GM20000 (cell line): ENCODE measurements at places on chromosomes 13 and 19.

- DNase-seq: peak; percentile 80
Measured at GRCh38 chr19:14091813-14092462, 1.4 kb upstream of the SAMD1 start.

DNA sequence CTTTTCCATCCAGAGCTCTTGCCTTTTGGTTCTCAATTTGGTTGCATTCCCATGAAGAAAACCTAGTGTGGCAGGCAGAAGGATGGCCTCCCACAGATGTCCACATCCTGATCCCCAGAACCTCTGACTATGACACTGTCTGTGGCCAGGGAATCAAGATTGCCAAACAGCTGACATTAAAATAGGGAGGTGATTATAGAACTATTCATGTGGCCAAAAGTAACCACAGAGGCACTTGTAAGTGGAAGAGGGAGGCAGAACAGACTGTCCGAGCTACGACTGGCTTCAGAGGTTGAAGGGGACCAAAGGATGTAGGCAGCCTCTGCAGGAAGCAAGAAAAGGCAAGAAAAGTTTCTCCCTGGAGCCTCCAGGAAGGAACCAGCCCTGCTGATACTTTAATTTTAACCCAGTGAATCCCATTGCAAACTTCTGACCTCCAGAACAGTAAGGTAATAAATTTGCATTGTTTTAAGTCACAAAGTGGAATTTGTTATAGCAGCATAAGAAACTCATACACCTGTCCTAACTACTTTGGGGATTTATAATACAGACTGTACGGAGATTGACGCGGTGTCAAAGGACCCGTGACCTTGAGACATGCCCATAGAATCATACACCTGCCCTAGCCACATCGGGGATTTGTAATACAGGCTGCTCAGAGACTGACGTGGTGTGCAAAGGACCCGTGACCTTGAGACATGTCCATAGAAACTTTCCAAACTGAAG lies 106.5 kb downstream of the ATP11A start:
- DNase-seq: no peak

- DNase-seq: peak; percentile 99
Measured at GRCh38 chr19:10565567-10566407, at the start of gene KRI1. Gene KRI1 (minus strand): TSS chr19:10566010. CDS start chr19:10565999, 11 bp downstream.

DNA sequence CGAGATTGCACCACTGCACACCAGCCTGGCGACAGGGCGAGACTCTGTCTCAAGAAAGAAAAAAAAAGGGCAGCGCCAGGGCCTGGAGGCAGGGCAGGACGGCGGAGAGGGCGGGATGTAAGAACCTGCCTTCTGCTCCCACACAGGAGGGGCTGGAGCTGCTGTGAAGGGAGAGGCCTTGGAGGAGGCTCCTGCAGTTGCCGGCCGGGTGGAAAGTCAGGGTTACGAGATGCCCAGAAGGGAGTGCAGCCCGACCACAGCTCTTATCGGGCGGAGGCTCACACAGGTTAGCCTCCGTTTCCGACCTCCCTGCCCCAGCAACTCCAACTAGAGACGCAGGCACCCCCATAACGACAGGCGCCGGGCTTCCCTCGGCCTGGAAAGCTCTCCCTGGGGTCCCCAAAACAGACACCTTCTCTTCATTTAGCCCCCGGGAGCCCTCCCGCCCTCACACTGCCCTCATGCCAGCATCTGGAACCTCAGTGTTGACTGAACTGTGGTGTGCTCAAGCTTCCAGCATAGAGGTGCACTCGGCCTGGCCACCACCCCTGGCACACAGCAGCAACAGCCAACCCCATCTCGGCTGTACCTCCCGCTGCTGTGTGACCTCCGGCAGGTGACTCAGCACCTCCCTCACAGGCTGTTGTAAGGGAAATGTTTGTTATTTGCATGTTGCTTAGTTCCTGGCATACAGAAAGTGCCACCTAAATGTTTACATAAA lies 1.4 kb downstream of the PLPP2 start:
- DNase-seq: no peak

- no peak for DNase-seq
Measured at GRCh38 chr19:16125737-16126495, 14.2 kb downstream of the RAB8A start.

DNA sequence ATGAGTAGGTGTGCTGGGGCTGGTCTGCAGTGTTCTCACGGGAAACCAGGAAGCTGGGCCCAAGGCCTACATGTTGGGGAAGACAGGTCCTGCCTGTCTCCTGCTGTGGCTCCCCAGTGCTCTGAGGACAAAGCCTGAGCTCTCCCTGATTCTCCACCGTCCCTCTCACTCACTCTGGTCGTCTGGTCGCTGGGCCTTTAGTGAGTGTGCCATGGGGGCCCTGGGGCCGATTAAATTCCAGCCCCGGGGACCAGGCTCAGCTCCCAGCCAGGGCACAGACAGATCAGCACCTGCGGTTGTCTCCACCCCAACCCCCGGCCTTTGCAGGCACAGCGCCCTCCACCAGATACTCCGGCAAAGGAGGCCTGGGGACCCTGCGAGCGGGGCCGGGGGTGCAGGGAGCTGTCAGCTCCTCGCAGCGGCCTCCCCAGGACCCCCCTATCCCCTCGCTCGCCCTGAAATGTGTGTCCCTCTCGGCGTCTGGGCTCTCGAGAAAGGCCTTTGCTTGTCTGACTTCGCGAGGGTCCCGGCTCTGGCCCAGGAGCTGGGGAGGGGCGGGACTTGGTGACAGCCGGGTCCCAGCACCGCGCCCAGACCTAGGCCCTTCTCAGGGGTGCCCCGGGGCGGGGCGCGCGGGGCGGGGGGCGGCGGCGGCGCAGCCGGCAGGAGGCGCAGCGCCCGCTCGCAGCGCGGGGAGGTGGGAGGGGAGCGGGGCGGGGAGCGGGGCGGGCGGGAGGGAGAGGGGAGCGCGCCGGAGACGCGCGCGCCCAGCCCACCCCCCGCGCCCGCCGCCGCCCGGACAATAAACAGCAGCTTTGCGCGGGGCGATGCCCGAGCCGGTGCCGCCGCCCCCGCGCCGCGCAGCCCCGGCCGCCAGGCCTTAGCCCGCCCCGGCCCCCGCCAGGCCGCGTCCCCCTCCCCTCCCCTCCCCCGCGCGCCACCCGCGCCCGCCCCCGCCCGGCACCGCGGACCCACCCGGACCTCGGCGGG lies at the start of gene PALM:
Gene PALM (plus strand): TSS at position 782 of the 990 bp plus-strand sequence. CDS start 212 bp downstream, outside the sequence.
- no peak for DNase-seq

DNA sequence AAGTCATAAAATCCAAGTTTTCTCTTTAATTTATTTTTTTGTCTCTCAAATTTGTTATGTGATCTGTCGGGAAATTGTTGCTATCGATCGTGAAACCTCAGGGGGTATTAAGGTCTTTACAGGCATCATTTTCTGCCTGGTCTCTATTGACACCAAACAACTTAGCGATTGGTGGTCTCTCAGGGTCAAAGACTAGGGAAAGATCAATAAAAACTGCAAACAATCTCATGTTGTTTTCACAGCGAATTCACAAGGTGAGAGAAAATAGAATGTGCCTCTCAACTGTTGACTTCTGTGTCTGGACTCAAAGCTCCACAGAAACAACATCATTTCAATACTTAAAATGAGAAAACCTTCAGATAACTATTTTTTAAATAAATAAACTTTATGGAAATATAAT lies 645.4 kb upstream of the MIR17HG start:
- DNase-seq: no peak

GRCh38 chr19:1173845-1174809 lies at the start of gene SBNO2:
Gene SBNO2 (minus strand): TSS chr19:1174268. CDS start chr19:1154276, 19,992 bp downstream.
- peak; percentile 100 for DNase-seq

GRCh38 chr19:45798995-45799517 lies 6.4 kb upstream of the DMWD start:
- peak; percentile 78 for DNase-seq

GRCh38 chr19:54158812-54159351 lies 639 bp downstream of the LENG1 start:
- DNase-seq: peak; percentile 60

GRCh38 chr13:113394339-113394640 lies 30.4 kb upstream of the GRTP1 start:
- DNase-seq: peak; percentile 13

GRCh38 chr13:33544308-33544707 lies 258.8 kb upstream of the STARD13 start:
- DNase-seq: no peak

DNA sequence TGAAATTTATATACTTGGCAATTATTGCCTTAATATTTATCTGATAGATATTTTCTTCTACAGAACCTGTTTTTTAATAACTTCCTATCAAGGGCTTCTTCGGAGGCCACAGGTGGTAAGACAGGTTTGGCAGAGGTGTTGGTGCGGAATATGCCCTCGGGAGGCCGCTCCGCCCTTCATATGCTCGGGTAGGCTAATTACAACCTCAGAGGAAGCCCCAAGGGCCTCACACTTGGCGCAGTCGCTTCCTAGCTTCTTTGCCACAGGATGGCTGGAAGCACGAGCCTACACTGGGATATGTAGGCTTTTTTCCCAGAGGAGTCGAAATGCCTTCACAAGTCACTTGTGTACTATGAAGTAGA lies 68.8 kb downstream of the LMO7 start:
- DNase-seq: no peak

DNA sequence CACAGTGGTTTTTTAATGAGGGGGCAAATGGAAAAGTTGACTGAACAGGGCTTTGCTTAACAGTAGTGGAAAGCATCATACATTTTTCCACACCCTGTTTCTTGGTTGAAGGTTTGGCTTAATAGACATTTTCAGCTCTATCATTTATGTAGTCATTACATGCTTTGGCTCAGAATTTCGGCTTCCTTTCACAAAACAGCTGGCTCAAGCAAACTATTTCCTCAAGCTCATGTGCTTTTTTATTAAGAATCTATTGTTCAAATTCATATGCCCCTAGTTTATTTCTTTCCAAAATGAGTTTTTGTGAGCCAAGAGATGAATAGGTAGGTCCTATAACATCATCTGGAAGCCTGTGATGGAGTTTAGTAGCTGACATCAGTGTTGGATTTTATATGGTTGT lies 113.8 kb downstream of the SLITRK6 start:
- DNase-seq: no peak

DNA sequence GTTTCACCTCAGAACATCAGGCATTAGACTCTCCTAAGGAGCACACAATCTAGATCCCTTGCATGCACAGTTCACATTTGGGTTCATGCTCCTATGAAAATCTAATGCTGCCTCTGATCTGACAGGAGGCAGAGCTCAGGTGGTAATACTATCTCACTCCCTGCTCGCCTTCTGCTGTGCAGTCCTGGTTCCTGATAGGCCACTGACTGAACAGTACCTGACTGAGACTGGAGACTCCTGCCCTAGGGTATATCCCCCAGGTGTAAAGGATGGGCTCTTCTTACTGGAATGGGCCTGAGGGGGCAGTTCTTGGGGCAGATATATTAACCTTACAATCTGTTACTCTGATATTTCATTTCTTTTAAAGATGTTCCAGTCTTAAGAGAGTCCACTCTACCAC lies 6.3 kb downstream of the OBI1 start:
- DNase-seq: no peak

DNA sequence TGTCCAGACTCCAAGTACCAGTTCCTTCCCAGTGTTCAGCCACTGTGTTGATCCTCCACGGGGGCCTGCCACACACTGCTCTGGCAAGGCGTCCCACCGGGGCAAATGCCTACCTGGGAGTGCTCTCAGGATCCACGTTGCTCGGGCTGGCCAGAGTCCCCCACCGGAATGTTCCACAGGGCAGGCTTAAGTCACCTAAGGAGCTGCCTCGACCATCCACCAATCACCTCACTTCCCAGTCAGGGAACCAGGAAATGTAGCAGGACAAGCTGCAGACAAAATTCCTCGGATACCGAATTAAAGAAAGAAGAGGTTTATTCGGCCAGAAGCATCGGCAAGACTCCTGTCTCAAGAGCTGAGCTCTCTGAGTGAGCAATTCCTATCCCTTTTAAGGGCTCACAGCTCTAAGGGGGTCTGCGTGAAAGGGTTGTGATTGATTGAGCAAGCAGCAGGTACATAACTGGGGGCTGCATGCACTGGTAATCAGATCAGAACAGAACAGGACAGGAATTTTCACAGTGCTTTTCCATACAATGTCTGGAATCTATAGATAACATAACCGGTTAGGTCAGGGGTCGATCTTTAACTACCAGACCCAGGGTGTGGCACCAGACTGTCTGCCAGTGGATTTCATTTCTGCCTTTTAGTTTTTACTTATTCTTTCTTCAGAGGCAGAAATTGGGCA lies 56.9 kb upstream of the EDNRB start:
- no peak for DNase-seq

- no peak for DNase-seq
Measured at GRCh38 chr13:94878602-94879165, 166.3 kb upstream of the SOX21 start.

- DNase-seq: peak; percentile 95
Measured at GRCh38 chr19:1266129-1266915, 2.8 kb upstream of the CIRBP start.
